ENCODE measurements at places on chromosomes 2 and 18.

- no peak for DNase-seq
Measured at GRCh38 chr2:28394331-28394877, 1.7 kb downstream of the FOSL2 start.

DNA sequence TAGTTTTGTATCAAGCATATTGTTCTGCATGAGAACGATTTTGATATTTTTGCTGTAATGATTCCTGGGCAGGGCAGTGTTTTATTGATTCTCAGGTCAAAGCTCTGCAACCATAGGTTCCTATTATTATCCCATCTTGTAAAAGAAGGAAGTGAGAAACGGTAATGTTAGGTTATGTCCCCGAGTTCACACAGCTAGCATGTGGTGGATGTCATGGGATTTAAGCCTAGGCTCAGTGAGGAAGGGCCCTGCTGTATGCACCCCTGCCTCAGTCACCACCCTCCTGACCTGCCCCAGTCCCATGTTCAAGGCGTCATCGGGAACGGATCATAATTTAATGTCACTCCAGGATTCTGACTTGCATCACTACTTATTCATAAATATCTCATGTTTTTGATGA is 10.7 kb downstream of the ACP1 start:
- no peak for DNase-seq

DNA sequence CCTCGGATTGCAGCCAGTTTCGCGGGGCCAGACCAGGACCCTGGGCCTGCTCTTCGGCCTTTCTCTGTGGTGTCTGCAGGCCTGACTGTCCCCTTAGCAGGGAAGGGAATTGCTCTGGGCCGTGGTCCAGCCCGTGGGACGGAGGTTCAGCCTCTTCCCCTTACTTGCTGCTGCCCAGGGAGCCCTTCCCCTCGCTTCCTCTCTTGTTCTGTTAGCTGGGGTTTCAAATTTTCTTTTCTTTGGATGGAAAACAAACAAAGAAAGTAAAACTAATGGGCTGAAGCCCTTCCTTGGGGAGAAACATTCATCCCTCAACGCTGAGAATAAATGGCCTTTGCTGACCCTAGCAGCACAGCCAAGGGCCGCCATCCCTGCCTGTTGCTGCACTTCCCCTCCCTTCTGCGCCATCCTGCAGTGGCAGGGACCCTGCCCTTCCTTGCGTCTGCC is 52.4 kb downstream of the ASAP2 start:
- DNase-seq: no peak

- DNase-seq: no peak
Measured at GRCh38 chr2:26976237-26976636, 5.8 kb downstream of the MAPRE3 start.

- no peak for DNase-seq
Measured at GRCh38 chr18:44885507-44885906, 204.8 kb downstream of the SETBP1 start.

DNA sequence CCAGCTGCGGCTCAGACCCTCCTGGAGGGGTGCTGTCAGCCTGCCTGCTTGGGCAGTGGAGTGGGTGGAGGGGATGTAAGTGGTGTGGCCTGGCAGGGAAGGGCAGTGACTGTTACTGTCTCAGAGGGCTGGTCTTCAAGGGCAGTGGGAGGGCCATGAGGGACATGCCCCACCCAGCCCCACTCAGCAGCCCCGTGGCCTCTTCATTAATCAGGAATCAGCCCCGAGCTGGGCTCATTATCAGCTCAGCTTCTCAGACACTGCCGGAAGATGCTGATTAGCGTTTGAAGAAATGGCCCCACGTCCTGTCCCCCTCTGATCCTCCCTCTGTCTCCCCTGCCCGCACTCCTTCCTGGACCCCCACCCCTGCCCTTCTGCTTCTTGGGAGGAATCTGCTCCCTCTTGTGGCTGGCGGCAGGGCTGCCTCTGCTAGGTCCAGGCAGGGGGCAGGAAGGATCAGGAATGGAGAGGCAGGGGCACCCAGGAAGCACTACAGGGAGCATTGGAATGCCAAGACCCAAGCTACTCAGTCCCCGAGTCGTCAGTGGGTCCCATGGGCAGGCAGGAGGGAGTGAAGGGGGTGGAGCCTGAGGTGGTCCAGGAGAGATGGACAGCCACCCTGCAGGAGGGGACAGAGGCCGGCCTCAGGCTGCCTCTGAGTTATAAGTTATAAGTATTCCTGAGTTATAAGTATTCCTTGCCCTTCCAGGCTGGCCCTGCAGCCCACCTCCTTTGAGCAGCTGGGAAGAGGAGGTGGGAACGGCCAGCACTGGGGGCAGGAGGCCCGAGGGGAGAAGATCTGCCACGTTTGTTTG is 7.0 kb downstream of the ASIC4 start:
- DNase-seq: no peak

DNA sequence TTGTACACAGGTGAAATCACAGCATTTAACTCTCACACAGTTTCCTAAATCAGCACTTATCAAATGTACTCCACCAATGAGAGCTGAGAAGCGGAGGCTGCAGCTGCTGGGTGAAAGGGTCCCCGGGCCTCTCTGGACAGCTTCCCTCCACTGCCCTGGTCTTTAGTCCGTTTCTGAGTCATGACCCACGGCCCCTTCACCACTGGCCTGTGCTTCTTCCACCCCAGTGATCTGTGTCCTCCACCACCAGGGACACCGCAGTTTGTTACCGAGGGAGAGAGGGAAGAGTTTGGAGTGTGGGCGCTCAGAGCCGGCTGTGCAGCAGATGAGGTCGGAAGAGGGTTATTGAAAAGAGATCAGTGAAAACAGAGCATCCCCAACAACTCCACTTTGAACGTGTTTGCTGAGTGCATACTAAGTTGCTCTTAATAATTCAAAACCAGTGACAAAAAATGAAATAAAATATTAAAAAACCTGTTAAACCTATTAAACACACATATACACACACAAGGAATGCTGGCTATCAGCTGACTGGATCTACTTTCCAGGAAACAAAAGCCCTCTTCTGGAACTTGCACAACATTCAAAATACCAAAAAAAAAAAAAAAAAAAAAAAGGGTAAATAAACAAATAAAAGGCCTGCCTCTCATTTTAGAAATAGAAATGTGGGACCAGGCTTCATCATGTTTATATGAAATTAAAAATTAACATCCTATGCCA is 54.1 kb downstream of the PXDN start:
- no peak for DNase-seq

DNA sequence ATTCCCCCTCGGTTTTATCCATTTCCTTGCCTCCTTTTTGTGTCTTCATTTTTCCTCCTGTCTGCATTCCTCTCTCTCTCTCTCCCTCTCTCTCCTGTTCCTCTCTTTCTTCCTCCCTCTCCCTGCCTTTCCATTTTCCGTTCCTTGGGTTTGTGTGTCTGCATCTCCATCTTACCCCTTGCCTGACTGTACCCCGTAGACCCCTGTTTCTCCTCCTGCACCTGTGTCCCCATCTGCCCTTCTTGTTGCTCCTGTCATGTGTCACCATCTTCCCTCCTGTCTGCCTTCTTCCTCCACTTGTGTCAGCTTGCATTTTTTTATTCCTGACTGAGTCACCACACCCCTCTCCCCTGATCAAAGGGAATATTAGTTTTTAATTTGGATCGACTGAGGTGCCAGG is 1.8 kb downstream of the CDK5R2 start:
- no peak for DNase-seq

Measured in NCI-H2107 (cell line).